ENCODE measurements at places on chromosomes 11 and 22. TPM values are rescaled to one million over a fixed set of nuclear protein-coding genes. Genes with fewer than 3 reads are reported as not detected.

Gene SOX6
- total RNA-seq: not detected

Gene ZNRD2
- total RNA-seq: 206 TPM

Gene FGF3
- total RNA-seq: not detected

Gene VSIG10L2
- not detected for total RNA-seq

Gene TSGA10IP
- total RNA-seq: not detected
